ENCODE measurements at places on chromosomes 13 and 19.

DNA sequence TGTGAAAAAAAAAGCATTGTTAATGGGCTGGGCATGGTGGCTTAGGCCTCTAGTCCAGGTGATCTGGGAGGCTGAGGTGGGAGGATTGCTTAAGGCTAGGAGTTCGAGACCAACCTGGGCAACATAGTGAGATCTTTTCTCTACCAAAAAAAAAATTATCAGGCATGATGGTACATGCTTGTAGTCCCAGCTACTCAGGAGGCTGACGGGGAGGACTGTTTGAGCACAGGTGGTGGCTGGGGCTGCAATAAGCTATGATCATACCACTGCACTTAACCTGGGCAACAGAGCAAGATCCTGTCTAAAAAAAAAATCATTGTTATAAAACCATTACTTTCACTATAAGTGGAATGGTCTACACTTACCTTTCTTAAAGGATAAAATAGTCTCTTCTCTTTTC is 30.4 kb downstream of the GPC6 start:
- no peak for DNase-seq

DNA sequence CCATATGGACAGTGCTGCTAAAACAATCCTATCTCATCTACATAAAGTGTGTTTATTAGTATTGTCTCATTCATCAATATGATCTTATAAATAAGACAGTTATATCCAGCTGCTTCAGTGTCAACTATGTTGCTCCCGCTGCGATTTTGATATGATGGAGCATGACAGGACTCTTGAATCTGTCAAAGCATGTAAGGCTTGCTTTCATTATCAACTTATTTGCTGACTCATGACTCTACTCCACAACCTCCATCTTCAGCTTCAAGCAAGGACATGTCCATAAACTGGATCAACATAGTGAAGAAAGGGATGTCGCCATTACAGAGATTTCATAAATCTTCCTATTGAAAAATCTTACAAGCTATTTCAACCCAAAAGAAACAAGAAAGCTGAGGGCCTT is 2812.6 kb downstream of the PCDH9 start:
- DNase-seq = no peak

GRCh38 chr19:16036941-16037340 is 39.4 kb upstream of the TPM4 start:
- DNase-seq = no peak

DNA sequence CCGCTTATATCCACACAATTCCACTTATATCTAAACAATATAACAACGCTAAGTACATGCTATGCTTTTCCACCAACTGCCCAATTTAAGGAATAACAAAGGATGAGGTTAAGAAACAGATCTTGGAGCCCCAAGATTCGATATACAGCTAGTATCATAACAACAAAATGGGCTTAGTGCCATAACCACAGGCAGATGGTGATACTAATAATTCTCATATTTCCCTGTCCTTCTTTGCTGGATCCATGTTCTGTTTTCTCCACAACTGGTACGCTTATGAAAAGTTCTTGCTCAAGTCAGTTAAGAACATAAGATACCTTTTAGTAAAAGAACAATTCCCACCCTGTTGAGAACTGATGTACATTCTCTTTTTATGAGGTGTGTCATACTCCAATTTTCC is 33.9 kb downstream of the CAB39L start:
- no peak for DNase-seq

DNA sequence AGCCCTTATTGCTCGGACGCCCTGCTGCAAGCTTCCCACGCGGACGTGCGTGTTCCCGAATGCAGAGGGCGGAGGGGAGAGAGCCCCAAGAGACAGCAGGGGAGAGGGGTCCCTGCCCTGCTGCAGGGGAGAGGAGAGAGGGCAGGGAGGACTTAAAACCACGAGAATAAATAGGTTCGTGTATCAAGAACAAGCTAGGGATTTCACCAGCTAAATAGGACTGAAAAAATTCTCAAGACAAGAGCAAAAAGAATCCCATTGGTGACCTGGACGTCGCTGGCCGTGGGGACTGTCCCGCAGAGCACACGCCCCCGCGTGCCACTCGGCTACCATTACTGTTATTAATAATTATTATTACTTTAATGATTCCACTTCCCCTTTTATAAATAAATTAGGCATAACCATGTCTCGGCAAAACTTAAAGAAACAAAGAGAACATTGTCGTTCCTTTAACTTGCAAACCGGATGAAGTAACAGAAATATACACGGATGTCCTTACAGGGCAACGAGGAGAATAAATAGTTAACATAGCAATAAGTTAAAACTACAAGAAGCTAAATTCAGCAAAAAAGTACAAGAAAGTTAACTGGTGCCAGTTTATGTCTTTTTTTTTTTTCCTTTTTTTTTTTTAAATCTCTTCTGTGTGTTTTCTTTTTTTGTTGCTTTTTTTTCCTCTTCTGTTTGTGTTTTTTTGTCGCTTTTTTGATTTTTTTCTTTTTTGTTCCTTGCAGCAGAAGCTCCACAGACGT is 16.6 kb downstream of the PRKCSH start:
- no peak for DNase-seq

DNA sequence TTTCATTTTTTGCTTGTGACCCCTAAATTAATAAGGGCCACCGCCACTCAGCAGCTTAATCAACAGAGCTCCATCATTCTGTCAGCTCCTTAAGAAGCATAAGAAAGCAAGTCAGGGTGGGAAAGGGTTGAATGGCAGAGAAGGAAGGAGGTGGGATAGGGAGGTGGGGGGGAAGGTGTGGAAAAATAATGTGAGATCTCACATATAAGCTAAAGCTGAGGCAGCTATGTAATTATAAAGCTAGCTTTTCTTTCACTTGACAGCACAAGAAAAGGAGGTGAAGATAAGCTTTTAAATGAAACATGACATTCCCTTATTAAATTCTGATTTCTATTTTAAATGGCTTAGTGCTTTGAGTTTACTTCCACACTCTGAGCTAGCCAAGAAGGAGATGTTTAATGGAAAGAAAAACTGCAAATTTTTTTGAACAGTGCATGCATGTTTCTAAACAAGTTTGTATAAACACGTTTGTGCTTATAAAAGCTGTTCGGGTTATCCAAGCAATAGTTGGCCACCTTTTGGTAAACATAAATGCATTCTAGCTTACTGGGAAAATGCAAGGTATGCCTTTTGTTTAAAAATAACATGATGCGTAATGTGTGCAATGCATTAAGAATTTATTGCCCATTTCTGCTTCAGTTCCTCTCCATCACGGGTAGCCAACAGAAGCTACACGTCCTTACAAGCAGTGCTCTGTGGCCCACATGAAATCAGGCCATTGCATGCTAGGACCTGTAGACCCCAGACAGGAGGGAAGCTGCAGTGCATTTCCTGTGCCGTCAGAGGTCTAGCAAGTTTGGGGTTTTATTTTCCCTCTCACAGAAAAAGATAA is 96.2 kb downstream of the LHFPL6 start:
- DNase-seq = no peak

DNA sequence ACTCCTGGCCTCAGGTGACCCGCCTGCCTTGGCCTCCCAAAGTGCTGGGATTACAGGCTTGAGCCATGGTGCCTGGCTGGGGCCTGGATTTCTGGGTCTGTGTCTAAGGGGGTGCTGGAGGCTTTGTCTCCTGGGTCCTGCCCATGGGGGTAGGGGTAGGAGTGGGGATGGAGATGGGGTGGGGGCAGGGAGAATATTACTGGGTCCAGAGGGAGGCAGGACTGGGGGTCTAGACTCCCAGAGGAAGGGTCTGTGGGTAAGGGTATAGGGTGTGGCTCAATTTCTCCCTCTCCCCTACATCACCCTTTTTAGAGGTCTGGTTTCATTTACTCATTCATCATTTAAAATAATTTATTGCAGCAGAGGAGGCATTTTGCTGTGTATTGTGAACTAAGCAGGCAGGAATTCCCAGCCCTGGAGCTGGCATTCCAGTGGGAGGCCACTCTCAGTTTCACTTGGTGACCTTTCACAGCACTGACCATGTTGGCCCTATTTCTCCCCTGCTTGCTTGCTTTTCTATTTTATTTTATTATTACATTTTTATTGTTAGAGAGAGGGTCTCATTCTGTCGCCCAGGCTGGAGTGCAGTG is 810 bp upstream of the NFKBID start:
- DNase-seq = no peak

GRCh38 chr19:51102991-51103390 is 5.2 kb downstream of the CTU1 start:
- DNase-seq = no peak

Data from NCI-H187 (cell line).